ENCODE measurements at places on chromosomes 3 and 15.

DNA sequence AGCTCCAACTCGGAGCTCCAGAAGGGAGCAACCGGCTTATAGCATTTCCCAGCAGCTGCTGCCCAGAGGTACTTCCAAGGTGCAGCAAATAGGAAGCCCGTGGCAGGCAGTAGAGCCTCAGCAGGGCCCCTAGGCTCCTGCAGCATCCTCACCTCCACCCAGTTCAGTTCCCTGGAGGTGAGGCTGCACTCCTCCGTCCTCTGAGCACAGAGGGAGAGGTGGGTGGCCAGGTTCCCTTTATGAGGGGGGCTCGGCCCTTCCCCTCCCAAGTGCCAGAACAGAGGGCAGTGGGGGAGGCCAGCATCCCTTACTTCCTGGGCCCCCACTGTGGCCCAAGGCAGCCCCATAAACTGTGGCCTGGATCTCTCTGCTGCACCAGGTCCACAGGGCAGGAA, 150.2 kb downstream of the ATP10A start:
- DNase-seq = no peak

GRCh38 chr15:72375501-72375845, 341 bp downstream of the HEXA start:
- no peak for DNase-seq

DNA sequence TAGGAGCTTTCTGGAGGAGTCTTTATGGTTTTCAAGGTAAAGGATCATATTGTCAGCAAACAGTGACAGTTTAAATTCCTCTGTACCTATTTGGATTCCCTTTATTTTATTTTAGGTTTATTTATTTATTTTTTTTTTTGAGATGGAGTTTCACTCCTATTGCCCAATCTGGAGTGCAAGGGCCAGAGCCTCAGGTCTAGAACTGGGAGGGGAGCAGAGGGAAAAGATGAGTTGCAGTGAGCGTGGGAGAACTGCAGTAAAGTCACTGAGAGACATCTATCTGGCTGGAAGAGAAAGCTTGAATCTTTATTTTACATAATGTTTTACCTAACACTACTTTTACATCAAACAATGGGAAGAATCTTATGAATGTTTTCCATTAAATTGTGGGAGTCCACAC, 49.5 kb upstream of the GK5 start:
- DNase-seq = no peak

DNA sequence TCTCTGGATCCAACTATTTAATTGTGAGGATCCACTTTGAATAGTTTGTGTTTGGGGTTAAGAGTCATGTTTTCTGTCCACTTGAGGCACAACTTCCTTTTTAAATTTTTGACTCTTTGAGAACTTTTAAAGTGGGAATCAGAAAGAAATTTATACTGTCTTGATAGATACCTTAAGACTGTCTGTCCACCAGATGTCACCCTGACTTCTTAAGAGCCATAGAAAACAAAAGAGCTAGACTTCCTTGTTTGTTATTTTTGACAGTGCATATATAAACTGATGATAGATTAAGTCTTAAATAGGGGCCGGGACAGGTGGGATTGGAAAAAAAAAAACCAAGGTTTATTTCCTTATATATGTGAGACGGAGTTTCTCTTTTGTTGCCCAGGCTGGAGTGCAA, 52.1 kb upstream of the WDR72 start:
- DNase-seq = no peak

GRCh38 chr3:111713833-111714232, 118.7 kb upstream of the ZBED2 start:
- no peak for DNase-seq

DNA sequence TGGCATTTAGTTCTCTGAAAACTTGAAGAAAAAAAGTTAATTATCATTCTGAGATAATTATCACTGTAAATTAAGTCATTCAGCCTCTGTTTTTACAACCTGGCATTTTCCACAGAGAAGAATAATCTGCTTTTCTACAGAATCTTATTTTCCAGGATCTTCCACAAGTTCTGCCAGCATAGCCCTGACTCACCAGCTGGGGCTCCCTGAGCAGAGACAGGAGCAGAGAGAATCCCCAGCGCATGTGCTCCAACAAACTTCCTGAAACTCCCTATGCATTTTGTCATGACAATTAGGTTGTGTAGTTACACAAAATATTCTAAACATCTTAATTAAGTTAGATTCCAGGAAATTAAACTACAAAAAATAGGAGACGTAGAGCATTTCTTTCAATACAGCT, 32.1 kb upstream of the TMEM207 start:
- DNase-seq = no peak

- no peak for DNase-seq
Observed at GRCh38 chr3:126212620-126213378, 32.4 kb upstream of the ALDH1L1 start.

GRCh38 chr3:196792771-196793170, 53.1 kb downstream of the PAK2 start:
- no peak for DNase-seq

DNA sequence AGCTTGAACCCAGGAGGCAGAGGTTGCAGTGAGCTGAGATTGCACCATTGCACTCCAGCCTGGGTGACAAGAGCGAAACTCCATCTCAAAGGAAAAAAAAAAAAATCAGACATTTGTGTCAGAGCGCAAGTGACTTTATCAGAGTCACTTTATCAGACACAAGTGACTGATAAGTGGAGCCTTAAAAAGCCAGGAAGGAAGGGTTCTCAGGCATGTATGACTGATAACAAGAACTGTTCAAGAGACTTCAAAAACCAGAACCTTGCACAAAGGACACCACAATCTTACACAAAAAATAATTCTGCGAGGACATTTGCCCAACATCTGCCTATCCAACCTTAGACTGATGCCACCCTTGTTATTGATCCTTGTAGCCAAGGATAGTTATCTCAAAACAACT, 13.3 kb upstream of the CFAP44 start:
- DNase-seq = no peak

GRCh38 chr3:23199649-23200048, 3.5 kb upstream of the UBE2E2 start:
- no peak for DNase-seq

GRCh38 chr3:4856564-4856963, 122.7 kb upstream of the BHLHE40 start:
- DNase-seq = no peak

GRCh38 chr3:175070946-175071345, 211.8 kb downstream of the NAALADL2 start:
- DNase-seq = no peak

GRCh38 chr15:82950295-82950694, 2.2 kb downstream of the HOMER2 start:
- no peak for DNase-seq

GRCh38 chr3:172279191-172279640, 169.0 kb downstream of the GHSR start:
- DNase-seq = no peak

DNA sequence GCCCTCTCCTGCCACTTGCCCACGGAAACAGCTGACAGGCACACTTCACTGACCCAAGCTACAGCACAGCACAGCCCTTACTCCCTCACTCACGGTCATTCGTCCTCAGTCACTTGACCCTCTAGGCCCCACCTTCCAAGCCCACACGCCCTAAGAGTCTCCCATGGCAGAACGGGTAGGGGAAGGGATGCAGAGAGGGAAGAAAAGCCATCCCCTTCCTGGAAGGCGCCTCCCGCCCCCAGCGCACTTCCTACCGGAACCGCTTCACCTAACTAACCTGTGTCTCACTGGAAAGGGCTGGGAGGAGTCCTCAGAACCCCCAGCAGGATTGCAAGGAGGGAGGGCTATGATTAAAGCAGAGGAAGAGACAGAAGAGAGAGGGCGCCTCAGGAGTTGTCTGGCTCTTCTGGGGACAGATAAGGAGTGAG, 22.9 kb downstream of the EPHB3 start:
- DNase-seq = no peak

DNA sequence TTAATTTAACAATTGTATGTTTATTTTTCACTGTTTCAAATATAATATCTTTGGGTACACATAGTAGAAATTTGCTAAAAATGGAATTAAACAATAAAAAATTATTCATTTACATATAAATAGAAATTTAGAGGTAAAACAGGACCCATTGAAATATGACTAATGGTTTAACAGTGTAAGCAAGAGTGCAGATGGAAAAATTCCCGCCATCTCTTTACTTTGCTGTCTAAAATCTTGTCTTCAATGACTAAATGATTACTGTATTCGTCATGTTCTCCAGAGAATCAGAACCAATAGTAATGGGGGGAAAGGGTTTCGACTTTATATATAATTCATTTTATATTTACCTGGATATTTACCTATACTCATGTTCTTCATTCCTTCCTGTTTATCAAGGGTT, 163.1 kb downstream of the IL1RAP start:
- no peak for DNase-seq

DNA sequence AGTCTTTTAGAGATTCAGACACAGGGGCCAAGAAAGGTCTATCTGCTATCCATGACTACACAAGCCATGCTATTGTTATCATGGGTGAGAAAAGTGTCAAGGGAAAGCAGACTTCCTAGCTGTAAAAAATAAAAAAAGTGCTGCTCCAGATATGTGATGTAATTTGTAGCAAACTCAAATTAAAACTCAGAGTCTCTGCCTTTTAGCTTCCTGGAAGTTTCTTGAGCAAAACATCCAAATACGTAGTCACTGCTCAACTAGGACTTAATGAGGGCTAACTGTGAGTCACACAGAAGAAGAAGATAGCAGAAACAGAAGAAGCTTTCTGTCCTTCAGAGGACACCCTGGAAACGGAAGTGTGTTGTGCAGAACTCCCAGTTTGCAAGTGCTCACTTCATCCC, 393.4 kb upstream of the NR2F2 start:
- no peak for DNase-seq

DNA sequence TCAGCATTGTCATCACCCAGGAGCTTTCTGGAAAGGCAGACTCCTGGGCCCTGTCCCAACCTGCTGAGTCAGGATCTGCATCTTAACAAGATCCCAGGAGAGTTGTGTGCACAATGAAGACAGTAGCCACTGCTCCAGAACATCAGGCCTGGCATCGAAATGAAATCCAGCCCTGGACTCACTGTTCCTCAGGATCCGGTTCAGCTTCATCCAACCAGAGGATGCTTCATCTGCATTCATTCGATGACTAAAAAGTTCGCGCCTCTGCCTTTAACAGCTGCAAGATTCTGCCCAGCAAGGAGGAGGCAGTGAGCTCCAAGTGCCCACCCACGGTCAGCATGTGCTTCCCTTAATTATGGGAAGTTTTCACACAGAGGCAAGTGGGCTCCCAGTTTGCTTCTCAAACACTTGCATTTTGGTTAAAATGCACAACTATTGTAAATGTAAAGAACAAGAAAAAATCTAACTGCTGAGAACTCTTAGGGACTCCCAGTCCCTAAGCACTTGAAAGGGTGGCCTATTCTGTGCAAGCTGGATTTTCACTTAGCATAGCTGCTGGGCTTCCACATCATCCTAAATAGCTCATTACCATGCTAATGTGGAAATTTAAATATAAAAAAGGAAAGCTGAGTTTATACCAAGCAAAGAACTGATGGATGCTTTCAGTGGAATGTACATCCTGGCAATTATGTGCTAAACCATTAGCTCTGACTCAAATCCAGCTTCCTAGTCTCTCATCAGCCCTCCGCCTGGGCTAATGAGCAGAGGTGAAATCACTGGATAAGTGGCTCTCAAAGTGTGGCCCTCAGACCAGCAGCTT, 25.5 kb upstream of the ESYT3 start:
- DNase-seq = no peak

DNA sequence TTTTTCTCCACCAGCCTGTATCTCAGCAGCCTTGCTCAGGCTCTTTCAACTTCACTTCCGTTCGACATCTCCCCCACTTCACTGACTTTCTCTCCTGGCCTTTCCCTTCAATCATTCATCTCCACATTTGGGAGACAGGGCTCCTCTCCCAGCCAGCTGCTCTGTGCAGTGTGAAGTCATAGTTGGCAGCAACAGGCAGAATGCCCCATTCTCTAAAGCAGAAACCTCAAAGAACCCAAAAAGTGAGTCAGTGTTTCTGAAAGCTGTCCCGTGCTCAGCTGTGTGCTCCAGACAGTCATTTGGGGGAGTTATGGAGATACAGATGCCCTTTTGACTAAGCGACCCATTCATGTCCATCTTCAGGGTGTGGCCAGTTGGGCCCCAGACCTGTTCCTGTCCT, 54.3 kb downstream of the NTRK3 start:
- DNase-seq = no peak

- DNase-seq = no peak
Observed at GRCh38 chr3:164406281-164406680, 672.0 kb downstream of the SI start.

DNA sequence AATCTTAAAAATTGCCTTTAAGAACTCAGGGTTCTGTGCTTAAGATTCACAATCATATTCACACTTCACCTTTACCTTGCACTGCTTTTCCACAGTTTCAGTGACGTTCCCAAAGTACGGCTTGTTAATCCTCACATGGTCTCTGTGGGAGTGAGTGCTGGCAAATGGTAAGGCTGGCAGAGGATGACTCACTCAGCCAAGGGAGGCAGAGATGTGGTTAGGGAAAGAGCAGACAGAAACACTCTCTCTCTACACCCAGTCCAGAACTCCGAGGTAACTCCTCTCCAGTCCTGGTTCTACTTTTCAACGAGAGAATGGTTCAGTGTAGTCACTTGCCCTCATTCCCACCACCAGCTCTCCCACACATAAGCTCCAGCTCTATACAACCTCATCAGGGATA, 33.1 kb downstream of the RASGRP1 start:
- no peak for DNase-seq

DNA sequence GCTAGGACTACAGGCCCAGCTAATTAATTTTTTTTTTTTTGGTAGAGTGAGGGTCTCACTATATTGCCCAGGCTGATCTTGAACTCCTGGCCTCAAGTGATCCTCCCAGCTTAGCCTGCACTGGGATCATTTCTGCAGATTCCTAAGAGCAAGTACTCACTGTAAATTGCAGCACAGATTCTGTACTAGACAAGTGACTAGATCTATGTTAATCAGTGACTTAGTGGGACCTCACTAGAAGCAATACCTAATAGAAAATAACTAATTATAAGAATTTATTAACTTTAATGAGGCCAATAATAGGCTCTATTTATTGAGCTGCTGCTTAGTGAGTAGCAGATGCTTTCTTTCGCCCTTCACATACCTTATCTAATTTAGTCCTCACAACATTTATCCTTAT, 10.6 kb upstream of the UTS2B start:
- no peak for DNase-seq

GRCh38 chr15:96352604-96353405, 22.3 kb downstream of the NR2F2 start:
- no peak for DNase-seq

- no peak for DNase-seq
Observed at GRCh38 chr3:7340795-7341194, 479.9 kb downstream of the GRM7 start.

GRCh38 chr15:85407421-85408269, 27.2 kb downstream of the AKAP13 start:
- peak; percentile 37 for DNase-seq

DNA sequence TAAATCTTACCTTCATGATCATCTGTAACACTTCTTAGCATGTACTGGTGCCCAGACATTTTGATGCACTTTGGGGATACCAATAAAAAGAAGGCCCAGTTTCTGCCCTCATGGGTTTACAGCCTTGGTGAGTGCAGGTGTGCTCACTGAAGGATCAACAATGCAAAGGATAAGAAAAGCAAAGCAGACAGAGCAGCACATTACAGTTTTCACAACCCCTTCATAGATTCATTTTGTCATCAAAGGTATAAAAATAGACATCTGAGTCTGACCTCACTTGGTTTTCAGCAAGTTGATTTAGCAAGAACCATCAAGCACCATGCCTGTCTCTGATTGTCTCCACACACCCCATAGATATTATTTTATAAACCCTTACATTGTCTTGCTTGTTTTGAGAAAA, 77.6 kb downstream of the BFSP2 start:
- DNase-seq = no peak
